ENCODE measurements at places on chromosomes 3 and 15. TPM values are rescaled to one million over a fixed set of nuclear protein-coding genes. Genes with fewer than 3 reads are reported as not detected.
A peak's percentile ranks its signal among the peaks of the same experiment; 100 is the strongest.

CHRD gene
- 0.22 TPM for total RNA-seq

TOMM70 gene
- 21.6 TPM for total RNA-seq

RBP2 gene
- not detected for total RNA-seq

MKRN2OS gene
- total RNA-seq = not detected

ALDH1L1 gene
- not detected for total RNA-seq

SORD gene
- 1.7 TPM for total RNA-seq

PLEKHO2 gene
- total RNA-seq = 5.6 TPM

CX3CR1 gene
- 0.14 TPM for total RNA-seq

ST8SIA2 gene
- not detected for total RNA-seq

SMCO1 gene
- total RNA-seq = not detected

DNA sequence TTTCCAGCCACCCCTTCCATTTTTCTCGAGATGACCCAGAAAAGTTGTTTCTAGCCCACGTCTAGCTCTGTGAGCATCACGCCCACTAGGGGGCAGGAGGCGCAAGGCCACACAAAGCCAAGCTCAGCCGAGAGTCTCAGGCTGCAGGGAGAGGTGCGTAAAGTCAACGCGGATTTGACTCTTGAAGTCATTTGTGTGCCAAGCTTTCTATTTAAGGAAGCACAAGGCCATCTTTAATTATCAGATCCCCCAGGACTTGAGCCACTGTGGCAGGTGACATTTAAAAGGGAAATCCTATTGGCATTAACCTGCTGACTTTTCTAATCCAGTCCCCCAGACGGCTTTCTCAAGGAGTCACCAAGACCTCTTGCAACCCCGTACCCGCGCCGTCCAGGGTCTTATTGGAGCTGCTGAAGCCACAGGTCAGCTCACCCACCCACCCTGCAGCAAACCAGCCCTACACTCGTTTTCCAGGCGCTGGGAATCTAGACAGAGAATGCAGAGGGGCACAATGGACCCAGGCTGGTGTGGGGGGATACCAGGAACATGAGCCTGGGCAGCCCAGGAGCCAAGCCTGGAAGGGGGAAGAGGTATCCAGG, 62.1 kb downstream of the CAPN7 start:
- H3K4me3 ChIP-seq = no peak overlapping the region
- peaks cover 33% of the 10 kb centered on the region for H3K36me3 ChIP-seq
- H3K4me1 ChIP-seq = peaks cover 83% of the 10 kb centered on the region

GRCh38 chr3:175192536-175192935, 333.4 kb downstream of the NAALADL2 start:
- H3K27ac ChIP-seq = no peak overlapping the region
- DNase-seq = no peak
- no peak overlapping the region for H3K4me3 ChIP-seq
- no peaks in the 10 kb centered on the region for H3K27me3 ChIP-seq
- no peaks in the 10 kb centered on the region for H3K4me1 ChIP-seq

- no peaks in the 10 kb centered on the region for H3K36me3 ChIP-seq
- no peak overlapping the region for H3K27ac ChIP-seq
- no peak overlapping the region for H3K4me3 ChIP-seq
Observed at GRCh38 chr3:88997260-88997659, 110.2 kb upstream of the EPHA3 start.

DNA sequence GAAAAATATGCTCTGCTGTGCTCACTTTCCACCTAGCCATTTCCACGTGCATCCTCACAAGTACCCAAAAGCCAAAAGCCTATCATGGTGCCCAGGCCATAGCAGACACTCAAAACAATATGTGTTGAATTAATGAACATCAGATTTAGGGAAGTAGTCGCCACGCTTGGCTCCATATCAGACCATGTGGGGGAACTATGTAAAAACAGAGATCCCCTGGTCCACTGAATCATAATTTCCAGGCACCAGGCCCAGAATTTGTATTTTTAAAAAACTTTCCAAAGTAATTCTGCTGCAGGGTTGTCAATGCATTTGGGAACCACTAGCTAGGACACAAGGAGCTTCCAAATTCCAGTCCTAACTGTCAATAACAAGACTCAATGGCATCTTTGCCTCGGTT, 77.3 kb downstream of the CNTN3 start:
- H3K27ac ChIP-seq = no peak overlapping the region
- no peaks in the 10 kb centered on the region for H3K36me3 ChIP-seq
- no peaks in the 10 kb centered on the region for H3K4me1 ChIP-seq
- H3K27me3 ChIP-seq = no peaks in the 10 kb centered on the region
- H3K4me3 ChIP-seq = no peak overlapping the region

GRCh38 chr3:45690336-45691035, 1.3 kb downstream of the SACM1L start:
- H3K4me3 ChIP-seq = peak overlapping the region; percentile 81
- DNase-seq = no peak
- peaks cover 25% of the 10 kb centered on the region for H3K36me3 ChIP-seq
- H3K4me1 ChIP-seq = peaks cover 51% of the 10 kb centered on the region
- H3K27me3 ChIP-seq = no peaks in the 10 kb centered on the region

DNA sequence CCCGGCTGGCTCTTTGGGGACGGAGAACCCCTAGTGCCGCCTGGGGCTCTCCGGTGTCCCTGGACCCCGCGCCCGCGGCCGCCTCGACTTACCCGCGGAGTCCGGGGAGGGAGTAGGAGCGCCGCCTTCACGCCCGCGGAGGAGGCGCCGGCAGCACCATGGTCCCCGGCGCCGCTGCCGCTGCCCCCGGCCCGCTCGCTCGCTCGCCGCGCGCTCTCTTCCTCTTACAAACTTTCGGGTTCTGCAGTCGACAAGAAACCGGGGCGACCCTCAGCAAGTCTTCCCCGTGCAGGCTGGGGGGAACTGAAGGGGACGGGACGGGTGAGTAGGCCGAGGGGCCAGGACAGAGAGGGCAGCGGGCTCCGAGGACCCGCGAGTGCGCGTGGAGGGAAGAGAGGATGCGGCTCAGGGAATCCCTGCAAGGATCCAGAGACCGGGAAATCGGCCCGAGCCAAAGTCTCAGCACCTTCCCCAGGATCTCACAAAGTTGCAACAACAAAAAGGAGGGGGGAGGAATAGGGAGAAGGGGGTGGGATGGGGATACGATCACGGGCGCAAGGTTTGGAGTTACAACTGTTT, 2.0 kb downstream of the FOXP1 start:
- no peaks in the 10 kb centered on the region for H3K27me3 ChIP-seq
- H3K27ac ChIP-seq = peak overlapping the region; percentile 47
- DNase-seq = peak; percentile 35
- H3K4me1 ChIP-seq = peaks cover 25% of the 10 kb centered on the region
- peak overlapping the region; percentile 81 for H3K4me3 ChIP-seq

GRCh38 chr15:67762610-67763368, 62.5 kb upstream of the SKOR1 start:
- peaks cover 7% of the 10 kb centered on the region for H3K36me3 ChIP-seq
- H3K4me3 ChIP-seq = no peak overlapping the region
- no peak overlapping the region for H3K27ac ChIP-seq

DNA sequence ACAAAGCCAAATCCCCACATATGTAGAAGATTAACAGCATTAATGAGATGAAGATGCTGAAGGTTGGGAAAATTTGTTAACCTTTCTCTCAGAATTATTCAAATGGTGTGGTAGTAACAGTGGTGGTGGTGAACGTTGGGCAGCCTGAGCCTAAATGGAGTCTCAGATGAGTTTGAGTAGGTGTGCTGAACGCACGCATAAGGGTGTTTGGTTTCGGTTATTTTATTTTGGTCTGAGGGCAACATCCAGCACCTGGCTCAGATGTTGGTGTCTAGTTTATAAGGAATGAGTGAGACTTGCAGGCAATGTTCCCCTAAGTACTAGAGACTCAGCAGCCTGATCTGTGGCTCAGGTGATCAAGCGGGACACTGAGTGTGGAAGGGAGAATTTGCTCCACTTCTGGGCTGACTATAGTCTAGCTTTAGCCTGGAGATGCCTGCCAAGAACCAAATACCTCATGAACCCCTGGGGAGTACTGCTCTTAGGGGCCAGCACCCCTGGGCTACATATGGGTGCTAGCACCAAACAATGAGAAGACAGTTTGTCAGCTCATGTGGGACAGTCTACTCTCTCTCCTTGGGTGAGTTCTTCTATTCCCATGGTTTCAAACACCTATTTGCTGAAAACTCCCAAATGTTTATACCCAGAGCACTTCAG, 39.5 kb upstream of the ATP2C1 start:
- DNase-seq = no peak
- H3K4me3 ChIP-seq = no peak overlapping the region
- no peaks in the 10 kb centered on the region for H3K27me3 ChIP-seq
- no peak overlapping the region for H3K27ac ChIP-seq
- H3K36me3 ChIP-seq = no peaks in the 10 kb centered on the region
- peaks cover 8% of the 10 kb centered on the region for H3K4me1 ChIP-seq

GRCh38 chr3:29716213-29716612, 435.3 kb downstream of the RBMS3 start:
- H3K4me3 ChIP-seq = no peak overlapping the region
- H3K27ac ChIP-seq = no peak overlapping the region
- no peaks in the 10 kb centered on the region for H3K27me3 ChIP-seq
- no peaks in the 10 kb centered on the region for H3K4me1 ChIP-seq

- H3K4me1 ChIP-seq = no peaks in the 10 kb centered on the region
- no peaks in the 10 kb centered on the region for H3K36me3 ChIP-seq
- H3K27me3 ChIP-seq = no peaks in the 10 kb centered on the region
- DNase-seq = no peak
- H3K4me3 ChIP-seq = no peak overlapping the region
Observed at GRCh38 chr15:69583626-69584025, 131.0 kb downstream of the RPLP1 start.

DNA sequence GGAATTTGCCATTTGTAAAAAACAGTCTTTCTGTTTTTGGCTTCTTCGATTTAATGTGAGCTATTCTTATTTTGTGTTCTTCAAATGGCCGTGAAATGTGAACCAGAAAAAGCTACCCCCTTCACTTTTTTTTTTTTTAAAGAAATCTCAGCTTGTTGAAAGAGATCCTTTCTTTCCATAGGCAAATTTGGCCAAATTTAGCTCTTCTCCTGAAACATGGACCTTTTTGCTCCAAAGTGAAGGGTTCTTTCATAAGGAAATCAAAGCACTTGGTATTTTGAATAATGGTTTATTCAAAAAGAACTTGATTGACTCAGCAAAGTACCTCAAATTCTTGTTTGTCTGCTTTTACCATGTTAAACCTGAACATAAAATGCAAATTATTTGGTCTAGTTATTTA, 10.1 kb downstream of the RCN2 start:
- no peak for DNase-seq
- H3K27ac ChIP-seq = no peak overlapping the region
- H3K4me3 ChIP-seq = no peak overlapping the region
- peaks cover 19% of the 10 kb centered on the region for H3K36me3 ChIP-seq
- H3K4me1 ChIP-seq = no peaks in the 10 kb centered on the region
- no peaks in the 10 kb centered on the region for H3K27me3 ChIP-seq

- H3K36me3 ChIP-seq = no peaks in the 10 kb centered on the region
- no peaks in the 10 kb centered on the region for H3K27me3 ChIP-seq
- H3K27ac ChIP-seq = no peak overlapping the region
- H3K4me1 ChIP-seq = peaks cover 14% of the 10 kb centered on the region
- DNase-seq = peak; percentile 6
- no peak overlapping the region for H3K4me3 ChIP-seq
Observed at GRCh38 chr3:142270407-142270806, 45.0 kb upstream of the GK5 start.

- H3K4me3 ChIP-seq = peak overlapping the region; percentile 35
- peak overlapping the region; percentile 61 for H3K27ac ChIP-seq
- H3K36me3 ChIP-seq = peaks cover 21% of the 10 kb centered on the region
- H3K4me1 ChIP-seq = peaks cover 44% of the 10 kb centered on the region
- H3K27me3 ChIP-seq = no peaks in the 10 kb centered on the region
- no peak for DNase-seq
Observed at GRCh38 chr3:43298292-43298691, 12.0 kb downstream of the SNRK start.

DNA sequence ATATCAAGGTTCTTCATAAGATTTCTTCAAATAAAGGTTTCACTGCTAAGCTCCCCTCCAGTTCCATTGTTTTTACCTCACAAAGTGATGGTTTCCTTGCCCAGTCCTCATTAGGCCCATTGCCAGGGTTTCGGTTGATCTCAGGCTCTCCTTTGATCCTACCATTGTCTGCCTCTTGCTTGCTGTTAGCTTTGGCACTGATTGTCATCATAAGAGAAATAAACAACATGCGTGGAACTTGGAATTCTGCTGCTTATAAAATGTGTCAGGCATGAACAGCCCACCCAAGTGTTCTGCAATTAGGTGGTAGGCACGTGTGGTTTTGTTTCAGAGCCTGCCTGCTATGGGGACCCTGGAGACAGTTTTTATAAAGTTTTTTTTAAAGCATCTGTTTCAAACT, 107.6 kb upstream of the BFSP2 start:
- no peak overlapping the region for H3K27ac ChIP-seq
- no peaks in the 10 kb centered on the region for H3K4me1 ChIP-seq
- no peak for DNase-seq
- H3K4me3 ChIP-seq = no peak overlapping the region
- no peaks in the 10 kb centered on the region for H3K36me3 ChIP-seq
- no peaks in the 10 kb centered on the region for H3K27me3 ChIP-seq

DNA sequence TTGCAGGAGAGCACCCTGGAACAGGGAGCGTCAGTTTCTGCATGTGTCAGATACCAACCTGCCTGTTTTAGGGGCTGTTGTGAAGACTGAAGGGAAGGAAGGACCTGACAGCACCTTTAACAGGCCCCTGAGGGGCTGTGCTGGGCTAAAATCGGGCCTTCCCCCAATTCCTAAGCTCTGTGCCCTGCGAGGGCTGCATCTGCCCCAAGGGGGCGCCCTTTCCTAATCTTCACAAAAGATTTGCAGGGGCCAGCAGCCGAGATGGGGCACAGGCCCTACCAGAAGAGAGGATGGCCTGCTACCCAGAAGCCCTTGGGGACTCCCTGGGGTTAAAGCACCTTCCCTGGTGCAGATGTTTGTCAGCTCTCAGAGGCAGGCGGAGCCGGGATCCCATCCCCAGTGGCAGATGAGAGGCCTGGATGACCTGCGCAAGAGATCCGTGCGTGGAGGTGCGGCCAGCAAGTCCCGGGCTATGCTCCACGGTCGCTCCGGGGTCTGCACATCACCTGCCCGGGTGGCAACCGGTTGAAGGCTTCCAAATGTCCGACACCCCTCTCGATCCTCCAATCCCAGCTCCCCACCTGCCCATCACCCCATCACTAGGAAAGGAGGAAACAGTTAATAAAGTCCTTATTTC, 53.6 kb downstream of the RHCG start:
- H3K4me3 ChIP-seq = no peak overlapping the region
- no peak for DNase-seq
- H3K27me3 ChIP-seq = peaks cover 11% of the 10 kb centered on the region
- peaks cover 4% of the 10 kb centered on the region for H3K4me1 ChIP-seq

GRCh38 chr15:94242257-94242656, 10.9 kb downstream of the MCTP2 start:
- no peak for DNase-seq
- H3K4me3 ChIP-seq = no peak overlapping the region
- no peaks in the 10 kb centered on the region for H3K27me3 ChIP-seq
- H3K4me1 ChIP-seq = no peaks in the 10 kb centered on the region

GRCh38 chr3:189683546-189684255, 52.5 kb downstream of the TP63 start:
- DNase-seq = no peak
- no peaks in the 10 kb centered on the region for H3K36me3 ChIP-seq
- H3K27me3 ChIP-seq = no peaks in the 10 kb centered on the region
